ENCODE measurements at places on chromosomes 3 and 15.

DNA sequence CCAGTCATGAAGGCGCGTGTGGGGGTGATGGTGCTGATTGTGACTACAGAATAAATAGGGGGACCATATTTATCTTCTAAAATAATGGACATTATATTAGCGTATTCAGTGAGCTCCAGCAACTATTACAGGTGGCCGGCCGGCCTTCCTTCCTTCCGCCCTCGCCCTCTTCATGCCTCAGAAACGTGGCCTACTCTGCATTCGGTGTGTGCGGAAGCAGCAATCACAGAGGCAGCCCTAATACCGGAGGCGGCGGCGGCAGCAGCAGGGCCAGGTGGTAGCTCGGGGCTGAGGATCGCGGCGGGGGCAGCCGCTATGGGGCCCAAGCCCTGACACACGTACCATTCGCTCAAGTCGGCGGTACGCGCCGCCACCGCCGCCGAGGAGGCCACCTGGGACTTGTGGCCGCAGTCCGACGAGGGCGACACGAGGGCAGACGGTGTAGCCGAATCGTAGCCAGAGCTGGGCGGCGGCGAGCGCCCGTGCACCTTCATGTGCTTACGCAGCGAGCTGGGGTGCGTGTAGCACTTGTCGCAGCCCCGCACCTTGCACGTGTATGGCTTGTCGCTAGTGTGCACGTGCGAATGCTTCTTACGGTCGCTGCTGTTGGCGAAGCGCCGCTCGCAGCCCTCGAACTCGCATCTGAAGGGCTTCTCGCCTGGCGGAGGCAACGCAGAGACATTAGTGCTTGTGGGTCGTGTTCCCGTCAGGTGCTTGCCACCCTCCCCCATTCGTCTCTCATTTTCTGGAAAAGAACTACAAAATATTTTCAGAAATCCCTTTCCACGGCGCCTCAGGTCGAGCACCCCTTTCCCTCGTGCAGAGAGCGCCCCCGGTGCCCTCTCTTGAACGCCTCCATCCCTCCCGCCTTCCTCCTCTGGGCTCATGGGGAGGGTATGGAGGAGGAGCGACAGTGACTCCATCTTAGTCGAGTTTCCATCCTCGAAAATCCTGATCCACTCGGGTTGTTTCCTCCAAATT is 15.5 kb downstream of the ZIC4 start:
- no peak for DNase-seq

GRCh38 chr15:95085056-95085455 is 853.7 kb downstream of the MCTP2 start:
- no peak for DNase-seq

DNA sequence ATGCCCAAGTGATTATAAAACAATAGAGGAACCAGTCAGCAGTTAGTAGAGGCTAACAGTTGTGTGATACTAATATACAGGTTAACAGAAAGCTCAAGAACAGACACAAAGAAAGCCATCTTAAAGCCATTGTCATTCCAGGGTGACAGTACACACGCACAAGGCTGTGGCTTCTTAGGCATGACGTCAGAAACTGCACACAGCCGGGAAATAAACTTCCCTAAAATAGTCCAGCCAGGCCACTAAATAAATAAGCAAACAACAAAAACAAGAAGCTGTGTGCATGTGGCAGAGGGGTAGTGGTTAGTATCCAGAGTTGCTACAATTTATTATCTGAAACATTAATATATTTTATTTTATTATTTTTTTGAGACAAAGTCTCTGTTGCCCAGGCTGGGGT is 49.8 kb downstream of the PPCDC start:
- no peak for DNase-seq

DNA sequence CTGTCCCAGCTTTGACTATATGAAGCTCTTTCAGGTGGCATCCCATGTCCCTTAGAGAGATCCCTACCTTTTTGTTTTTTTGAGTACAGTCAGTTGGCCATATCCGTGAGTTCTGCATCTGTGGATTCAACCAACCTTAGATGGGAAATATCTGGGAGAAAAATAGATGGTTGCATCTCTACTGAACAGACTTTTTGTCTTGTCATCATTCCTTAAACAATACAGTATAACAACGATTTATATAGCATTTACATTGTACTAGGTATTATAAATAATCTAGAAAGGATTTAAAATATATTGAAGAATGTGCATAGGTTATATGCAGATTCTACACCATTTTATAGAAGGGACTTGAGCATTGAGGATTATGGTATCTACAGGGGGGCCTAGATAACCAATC is 65.1 kb downstream of the APBA2 start:
- DNase-seq, result no peak
